CD4-positive, alpha-beta memory T cell (primary cell): ENCODE measurements at places on chromosomes 7 and 10. TPM values are rescaled to one million over a fixed set of nuclear protein-coding genes. Genes with fewer than 3 reads are reported as not detected.
A peak's percentile ranks its signal among the peaks of the same experiment; 100 is the strongest.

DNA sequence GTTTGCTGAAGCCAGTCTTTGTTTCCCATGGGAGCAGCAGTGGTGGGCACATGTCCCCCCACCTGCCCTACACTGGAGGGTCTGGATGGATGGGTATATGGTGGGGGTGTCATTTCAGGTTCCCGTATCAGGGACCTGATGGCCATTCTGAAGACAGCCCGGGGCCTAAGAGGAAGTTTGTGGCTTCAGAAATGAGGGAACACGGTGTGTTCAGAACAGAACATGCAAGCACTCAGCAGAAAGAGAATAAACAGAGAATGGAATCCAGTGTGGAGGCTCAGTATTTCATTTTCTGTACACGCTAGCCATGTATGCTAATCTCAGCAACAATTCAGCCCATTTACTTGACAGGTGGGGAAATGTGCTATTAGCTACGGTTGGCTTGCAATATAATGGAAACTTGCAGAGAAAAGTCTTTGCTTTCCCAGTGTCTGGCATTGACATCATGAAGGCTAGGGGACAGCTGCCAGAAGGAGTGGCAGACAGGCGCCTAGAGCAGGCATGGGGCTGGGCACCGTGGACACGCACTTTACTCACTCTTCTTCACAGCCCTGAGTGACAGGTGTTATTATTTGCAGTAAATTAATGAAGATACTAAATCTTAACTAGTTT is 98.6 kb downstream of the ELMO1 start:
- H3K27ac ChIP-seq: no peak overlapping the region
- no peak for DNase-seq
- H3K4me1 ChIP-seq: peaks cover 68% of the 10 kb centered on the region
- no peaks in the 10 kb centered on the region for H3K36me3 ChIP-seq

GRCh38 chr10:21406595-21407193 is 118.8 kb downstream of the SKIDA1 start:
- DNase-seq: peak; percentile 20
- no peak overlapping the region for H3K27ac ChIP-seq
- no peaks in the 10 kb centered on the region for H3K36me3 ChIP-seq
- no peaks in the 10 kb centered on the region for H3K27me3 ChIP-seq

- H3K27ac ChIP-seq: no peak overlapping the region
- H3K27me3 ChIP-seq: no peaks in the 10 kb centered on the region
- no peaks in the 10 kb centered on the region for H3K4me1 ChIP-seq
- no peaks in the 10 kb centered on the region for H3K36me3 ChIP-seq
- H3K4me3 ChIP-seq: no peak overlapping the region
These were observed 46.2 kb downstream of the CAV1 start for GRCh38 chr7:116571037-116571436.

Gene RBM20
- not detected for total RNA-seq

Gene RARRES2
- total RNA-seq: not detected

DNA sequence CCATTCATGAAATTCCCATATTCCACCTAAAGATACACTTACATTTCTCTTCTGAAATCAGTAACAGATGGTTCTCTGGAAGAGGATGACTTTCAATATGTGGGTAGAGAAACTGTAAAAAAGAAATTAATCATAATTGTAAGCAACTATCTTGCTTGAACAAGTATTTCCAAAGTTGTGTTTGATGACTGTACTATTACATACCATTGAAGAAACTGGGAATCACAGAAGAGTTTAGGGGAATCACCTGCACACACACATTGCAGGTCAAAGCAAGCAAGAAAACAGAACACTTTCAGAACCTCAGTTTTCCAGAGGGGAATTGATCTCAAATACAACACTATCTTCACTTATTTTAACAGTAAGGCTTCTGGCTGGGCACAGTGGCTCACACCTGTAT is 33.6 kb downstream of the GSAP start:
- no peaks in the 10 kb centered on the region for H3K4me1 ChIP-seq
- H3K36me3 ChIP-seq: no peaks in the 10 kb centered on the region
- no peak for DNase-seq
- no peak overlapping the region for H3K27ac ChIP-seq
- no peak overlapping the region for H3K4me3 ChIP-seq
- H3K27me3 ChIP-seq: no peaks in the 10 kb centered on the region

DNA sequence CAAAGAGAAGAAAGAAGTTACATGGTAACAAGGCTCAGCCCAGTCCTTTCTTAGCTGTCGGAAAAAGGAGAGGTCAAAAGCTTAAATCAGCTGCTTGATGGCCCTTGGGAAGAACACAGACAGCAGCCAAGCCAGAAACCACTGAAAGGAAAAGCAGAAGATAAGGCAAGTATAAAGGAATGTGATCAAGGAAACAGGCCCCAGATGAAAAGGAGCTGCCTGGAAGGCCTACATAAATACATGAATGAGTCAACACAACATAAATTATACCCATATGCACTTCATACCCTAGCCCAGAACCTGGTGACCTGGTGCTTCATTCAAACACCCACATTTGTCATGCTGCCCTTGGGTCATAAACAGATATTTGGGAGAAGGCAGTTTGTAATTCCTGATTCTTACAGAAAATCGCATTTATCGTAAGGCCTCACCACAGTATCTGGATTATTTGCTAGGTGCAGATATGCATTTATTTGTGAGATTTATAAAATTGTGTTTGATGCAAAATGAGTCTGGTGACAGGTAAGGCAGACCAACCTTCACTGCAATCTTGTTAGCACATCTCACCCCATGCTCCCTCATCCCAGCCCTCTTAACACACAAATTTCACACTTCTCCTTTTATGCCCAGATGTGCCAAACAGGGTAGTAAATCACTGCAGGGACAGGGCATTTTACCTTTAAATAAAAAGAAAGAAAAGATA is 94.9 kb upstream of the KCNIP2 start:
- no peak for DNase-seq
- no peaks in the 10 kb centered on the region for H3K4me1 ChIP-seq
- no peaks in the 10 kb centered on the region for H3K27me3 ChIP-seq

Gene TRIM50
- not detected for total RNA-seq

DNA sequence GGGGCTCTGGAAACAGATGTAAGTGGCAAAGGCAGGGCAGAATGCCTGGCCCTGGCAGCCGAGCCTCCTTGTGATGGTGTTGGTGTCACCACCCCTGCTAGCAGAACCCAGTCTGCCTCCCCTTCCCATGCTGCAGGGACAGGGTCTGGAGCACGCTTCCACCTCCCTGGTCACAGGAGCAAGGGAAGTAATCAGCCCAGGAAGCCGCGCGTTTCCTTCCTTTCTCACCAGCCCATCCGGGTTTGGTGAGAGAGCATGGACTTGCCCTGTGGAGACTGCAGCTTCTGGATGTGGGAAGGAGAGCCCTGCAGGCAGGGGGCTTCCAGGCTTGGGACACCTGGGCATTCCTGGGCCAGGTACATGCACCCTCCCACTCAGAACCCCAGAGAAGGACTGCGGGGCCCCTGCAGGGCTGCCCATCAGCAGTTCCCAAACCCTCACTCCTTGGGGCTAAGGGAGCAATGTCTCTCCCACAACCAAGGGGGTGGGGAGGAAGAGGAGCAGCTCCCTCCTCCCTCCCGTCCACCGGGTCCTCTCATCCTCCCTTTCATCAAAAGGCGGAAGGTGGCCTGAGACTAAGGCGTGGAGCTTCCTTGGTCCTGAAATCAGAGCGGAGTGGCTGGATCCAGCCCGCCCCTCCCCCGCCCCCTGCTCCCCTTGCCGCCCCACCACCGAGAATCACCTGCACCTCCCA is 1.8 kb downstream of the MMRN2 start:
- no peak for DNase-seq
- no peaks in the 10 kb centered on the region for H3K27me3 ChIP-seq
- H3K4me1 ChIP-seq: peaks cover 12% of the 10 kb centered on the region
- H3K27ac ChIP-seq: no peak overlapping the region
- no peak overlapping the region for H3K4me3 ChIP-seq

Gene PKD2L1
- not detected for total RNA-seq

DNA sequence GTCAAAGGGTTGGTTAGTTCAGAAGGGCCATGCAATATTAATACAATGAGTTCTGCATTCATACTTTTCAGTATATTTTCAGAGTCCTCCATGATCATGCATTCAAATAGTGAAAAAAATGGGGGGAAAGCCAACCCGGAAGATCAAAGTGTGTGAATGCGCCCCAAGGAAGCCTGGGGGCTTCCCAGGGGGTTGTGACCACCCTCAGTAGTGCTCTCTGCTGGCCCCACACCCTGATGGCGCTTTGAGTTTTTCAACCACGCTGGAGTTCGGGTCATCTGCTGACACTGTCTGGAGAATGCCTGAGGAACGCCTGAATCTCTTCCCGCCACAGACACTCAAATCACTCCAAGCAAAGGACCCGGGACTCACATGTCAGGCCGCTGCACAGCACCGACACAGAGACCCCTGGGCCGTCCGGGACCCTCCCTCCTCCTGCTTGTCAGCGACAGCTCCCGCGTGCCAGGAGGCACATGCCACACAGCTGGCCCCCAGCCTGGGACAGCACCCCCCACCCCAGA is 1.0 kb downstream of the TNS3 start:
- no peaks in the 10 kb centered on the region for H3K36me3 ChIP-seq
- no peak for DNase-seq
- no peak overlapping the region for H3K27ac ChIP-seq
- no peak overlapping the region for H3K4me3 ChIP-seq

- H3K36me3 ChIP-seq: no peaks in the 10 kb centered on the region
- no peak for DNase-seq
- H3K4me1 ChIP-seq: no peaks in the 10 kb centered on the region
- H3K4me3 ChIP-seq: no peak overlapping the region
- no peaks in the 10 kb centered on the region for H3K27me3 ChIP-seq
These were observed 67.6 kb upstream of the FGFR2 start for GRCh38 chr10:121665809-121666208.

Gene MMP21
- 0.79 TPM for total RNA-seq

GRCh38 chr10:43145311-43145710 is 7.1 kb downstream of the CSGALNACT2 start:
- peaks cover 68% of the 10 kb centered on the region for H3K4me1 ChIP-seq
- DNase-seq: no peak
- H3K4me3 ChIP-seq: no peak overlapping the region
- no peaks in the 10 kb centered on the region for H3K36me3 ChIP-seq

DNA sequence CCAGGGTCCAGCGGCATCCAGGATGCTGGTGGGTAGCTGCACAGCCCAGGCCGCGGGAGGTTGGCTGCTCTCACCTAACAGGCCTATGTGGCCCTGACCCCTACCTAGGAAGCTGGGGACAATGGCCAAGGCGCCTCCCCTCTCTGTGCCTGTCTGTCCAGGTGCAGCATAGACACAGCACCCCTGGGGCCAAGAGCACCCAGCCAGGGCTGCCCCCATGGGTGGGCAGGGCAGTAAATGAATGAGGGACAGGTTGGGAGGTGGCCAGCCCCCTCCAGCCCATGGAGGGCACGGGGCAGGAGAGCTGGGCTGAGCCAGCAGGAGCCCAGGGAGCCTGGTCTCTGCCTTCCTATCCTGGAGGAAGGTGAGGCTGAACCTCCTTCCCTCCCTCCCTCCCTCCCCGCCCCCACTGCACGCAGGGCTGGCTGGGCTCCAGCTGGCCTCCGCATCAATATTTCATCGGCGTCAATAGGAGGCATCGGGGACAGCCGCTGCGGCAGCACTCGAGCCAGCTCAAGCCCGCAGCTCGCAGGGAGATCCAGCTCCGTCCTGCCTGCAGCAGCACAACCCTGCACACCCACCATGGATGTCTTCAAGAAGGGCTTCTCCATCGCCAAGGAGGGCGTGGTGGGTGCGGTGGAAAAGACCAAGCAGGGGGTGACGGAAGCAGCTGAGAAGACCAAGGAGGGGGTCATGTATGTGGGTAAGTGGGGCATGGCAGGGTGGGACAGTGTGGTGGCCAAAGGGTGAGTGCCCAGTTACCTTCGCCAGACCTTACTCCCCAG is at the start of gene SNCG:
Gene SNCG (plus strand): TSS at position 484 of the 785 bp plus-strand sequence. CDS start 99 bp downstream, at position 583.
- no peak within 1 kb of the TSS for H3K27ac ChIP-seq
- H3K27me3 ChIP-seq: no peaks in the 10 kb centered on the region
- no peak within 1 kb of the TSS for H3K4me3 ChIP-seq
- peaks cover 4% of the 10 kb centered on the region for H3K4me1 ChIP-seq

- no peak overlapping the region for H3K4me3 ChIP-seq
- no peak overlapping the region for H3K27ac ChIP-seq
- H3K4me1 ChIP-seq: no peaks in the 10 kb centered on the region
- no peaks in the 10 kb centered on the region for H3K36me3 ChIP-seq
These were observed 525.2 kb downstream of the LRMDA start for GRCh38 chr10:75956624-75957023.

Gene PRKCQ
- total RNA-seq: 71.5 TPM

- peak; percentile 29 for DNase-seq
- no peaks in the 10 kb centered on the region for H3K36me3 ChIP-seq
These were observed 254.9 kb downstream of the KIAA1217 start for GRCh38 chr10:24463611-24464426.

Gene ANKRD7
- total RNA-seq: not detected

Gene GHRHR
- not detected for total RNA-seq

GRCh38 chr7:104961821-104962220 is 52.2 kb upstream of the KMT2E start:
- H3K36me3 ChIP-seq: no peaks in the 10 kb centered on the region
- H3K4me1 ChIP-seq: peaks cover 8% of the 10 kb centered on the region
- H3K4me3 ChIP-seq: no peak overlapping the region
- DNase-seq: no peak
- H3K27me3 ChIP-seq: no peaks in the 10 kb centered on the region

Gene FAM25A
- not detected for total RNA-seq

GRCh38 chr7:41872966-41873365 is 170.1 kb upstream of the INHBA start:
- H3K4me3 ChIP-seq: no peak overlapping the region
- no peaks in the 10 kb centered on the region for H3K36me3 ChIP-seq
- no peaks in the 10 kb centered on the region for H3K27me3 ChIP-seq
- DNase-seq: no peak
- H3K27ac ChIP-seq: no peak overlapping the region

- no peak for DNase-seq
- H3K36me3 ChIP-seq: peaks cover 13% of the 10 kb centered on the region
- H3K27me3 ChIP-seq: no peaks in the 10 kb centered on the region
- no peak overlapping the region for H3K27ac ChIP-seq
- no peak overlapping the region for H3K4me3 ChIP-seq
These were observed 17.6 kb upstream of the PHYH start for GRCh38 chr10:13317474-13317873.

DNA sequence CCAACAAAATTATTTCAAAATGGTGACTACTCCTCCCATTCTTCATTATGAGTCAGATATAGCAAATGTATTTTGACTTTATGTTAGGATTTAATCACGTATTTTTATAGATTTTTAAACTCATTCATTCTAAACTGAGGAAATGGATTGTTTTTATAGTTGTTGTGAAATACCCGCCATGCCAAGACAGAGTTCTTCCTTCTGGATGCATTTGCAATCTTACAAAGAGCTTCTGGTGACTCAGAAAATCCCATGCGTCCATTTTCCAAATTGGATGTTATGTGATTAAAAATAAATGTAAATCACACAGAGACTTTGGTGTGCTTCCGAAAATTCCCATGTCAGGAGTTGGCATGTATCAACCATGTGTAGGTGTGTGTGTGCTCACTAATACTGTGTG is 179.3 kb downstream of the TRIL start:
- no peak overlapping the region for H3K4me3 ChIP-seq
- H3K27ac ChIP-seq: no peak overlapping the region
- no peaks in the 10 kb centered on the region for H3K4me1 ChIP-seq
- DNase-seq: no peak

Gene PODXL
- total RNA-seq: 1.1 TPM

Gene GJC3
- total RNA-seq: 0.39 TPM

Gene OR9A2
- not detected for total RNA-seq

- no peaks in the 10 kb centered on the region for H3K27me3 ChIP-seq
- H3K36me3 ChIP-seq: no peaks in the 10 kb centered on the region
- H3K4me3 ChIP-seq: no peak overlapping the region
- DNase-seq: no peak
These were observed 55.5 kb downstream of the COL1A2 start for GRCh38 chr7:94450044-94450697.

GRCh38 chr10:12534824-12535223 is 185.5 kb downstream of the CAMK1D start:
- no peak overlapping the region for H3K4me3 ChIP-seq
- DNase-seq: no peak
- H3K4me1 ChIP-seq: no peaks in the 10 kb centered on the region
- no peaks in the 10 kb centered on the region for H3K27me3 ChIP-seq
- no peak overlapping the region for H3K27ac ChIP-seq
- no peaks in the 10 kb centered on the region for H3K36me3 ChIP-seq

Gene TMEM229A
- total RNA-seq: not detected
